ENCODE measurements at places on chromosomes 2 and 18.

GRCh38 chr2:118641711-118642110 is 205.7 kb downstream of the EN1 start:
- DNase-seq = no peak

GRCh38 chr18:76619261-76619620 is 124.2 kb upstream of the ZNF516 start:
- no peak for DNase-seq

DNA sequence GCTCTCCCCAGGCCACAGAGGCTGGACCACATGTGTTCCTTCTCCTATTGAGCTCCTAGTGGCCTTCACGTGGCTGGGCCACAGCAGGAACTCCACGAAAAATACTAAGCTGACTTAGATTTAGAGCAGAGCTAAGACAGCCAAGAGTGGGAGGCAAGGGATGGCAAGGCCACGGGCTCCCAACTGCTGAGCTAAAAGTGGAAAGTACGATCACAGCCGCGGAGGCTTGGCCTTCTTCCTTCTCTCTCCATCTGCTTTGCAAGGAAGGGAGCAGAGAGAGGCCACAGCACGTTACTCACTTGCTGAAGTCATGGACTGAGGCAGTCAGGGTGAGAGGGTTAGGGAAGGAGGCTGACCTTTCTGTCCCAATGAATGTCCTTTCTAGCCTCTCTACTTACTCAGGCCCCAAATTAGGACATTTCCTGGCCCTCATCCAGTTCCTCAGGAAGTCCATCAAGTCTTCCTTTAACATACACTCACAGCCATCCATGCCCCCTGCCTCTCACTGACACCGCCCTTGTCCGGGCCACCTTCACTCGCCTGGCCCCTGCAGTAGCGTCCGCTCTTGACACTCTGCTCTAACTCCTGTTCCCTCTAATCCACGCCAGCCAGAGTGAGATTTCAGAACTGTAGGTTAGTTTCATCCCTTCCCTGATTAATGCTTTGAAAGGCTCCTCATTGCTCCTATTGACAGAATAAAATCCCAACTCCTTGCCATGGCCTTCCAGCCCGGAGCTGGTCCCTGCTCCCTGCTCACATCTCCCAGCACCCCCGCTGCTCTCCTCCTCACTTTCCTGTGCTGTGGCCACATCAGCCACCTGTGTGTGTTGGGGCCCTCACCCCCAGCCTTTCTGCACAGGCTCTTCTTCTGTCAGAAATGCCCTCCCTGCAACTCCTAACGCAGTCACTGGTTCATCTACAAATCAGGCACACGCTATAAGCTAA is 204.2 kb downstream of the CYP26B1 start:
- no peak for DNase-seq

DNA sequence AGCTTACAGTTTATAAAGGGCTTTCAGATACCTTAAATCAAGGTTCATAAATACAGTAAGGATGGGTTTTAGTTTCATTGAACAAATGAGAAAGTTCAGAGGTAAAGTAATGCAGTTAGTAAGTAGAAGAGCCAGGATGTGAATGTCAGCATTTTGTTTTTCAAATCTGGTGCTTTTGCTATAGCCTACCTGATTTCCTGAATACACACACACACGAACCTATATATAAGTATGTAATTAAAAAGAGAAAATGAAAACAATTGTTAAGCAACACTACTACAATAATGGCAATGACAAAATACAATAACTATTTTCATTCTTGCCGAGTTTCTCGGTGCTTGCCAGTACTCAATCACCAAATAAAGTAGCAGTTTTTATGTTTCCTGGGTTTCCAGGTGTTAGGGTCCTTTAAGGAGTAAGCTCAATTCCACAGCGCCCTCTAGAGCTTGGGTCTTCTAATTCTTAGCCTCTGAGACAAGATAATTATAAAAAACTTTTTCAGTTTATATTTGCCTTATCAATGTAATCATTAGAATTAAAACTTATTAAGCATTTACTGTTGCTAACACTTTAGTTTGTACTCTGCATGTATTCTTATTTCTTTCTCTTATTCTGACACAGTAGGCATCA is 512.9 kb upstream of the ACVR2A start:
- no peak for DNase-seq

DNA sequence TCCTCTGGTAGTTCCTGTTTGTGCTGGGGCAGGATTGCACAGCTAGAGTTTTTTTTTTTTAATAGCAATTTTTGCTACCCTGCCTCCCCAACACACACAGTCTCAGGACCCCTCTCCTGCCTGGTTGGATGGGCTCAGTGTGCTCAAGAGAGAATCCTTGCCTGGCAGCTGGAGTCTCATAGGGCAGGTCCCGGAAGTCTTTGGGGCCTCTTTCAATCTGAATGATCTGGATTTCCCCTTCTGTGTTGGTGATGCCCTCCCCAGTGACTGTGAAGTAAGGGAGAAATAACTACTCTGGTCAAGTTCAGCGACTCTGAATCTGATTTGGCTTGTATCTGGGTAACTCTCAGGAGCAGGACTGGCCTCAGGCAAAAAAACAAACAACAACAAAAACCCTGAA is 220.6 kb upstream of the LRRTM1 start:
- no peak for DNase-seq

GRCh38 chr2:223954401-223954800 is 2.9 kb upstream of the MRPL44 start:
- no peak for DNase-seq

DNA sequence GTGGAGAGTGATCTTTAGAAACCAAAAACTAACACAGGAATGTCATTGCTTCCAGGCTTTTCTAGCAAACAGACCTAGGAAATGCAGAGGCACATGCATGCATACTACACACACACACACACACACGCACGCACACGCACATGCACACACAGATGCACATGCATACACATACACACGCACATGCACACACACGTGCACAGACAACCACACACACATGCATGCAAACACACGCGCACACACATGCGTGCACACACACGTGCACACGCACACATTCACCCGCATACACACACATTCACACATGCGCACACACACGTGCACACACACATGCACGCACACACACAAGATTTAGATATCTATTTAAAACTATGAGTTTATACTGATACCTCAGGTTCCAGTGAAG is 379.5 kb downstream of the ZNF516 start:
- DNase-seq = no peak

DNA sequence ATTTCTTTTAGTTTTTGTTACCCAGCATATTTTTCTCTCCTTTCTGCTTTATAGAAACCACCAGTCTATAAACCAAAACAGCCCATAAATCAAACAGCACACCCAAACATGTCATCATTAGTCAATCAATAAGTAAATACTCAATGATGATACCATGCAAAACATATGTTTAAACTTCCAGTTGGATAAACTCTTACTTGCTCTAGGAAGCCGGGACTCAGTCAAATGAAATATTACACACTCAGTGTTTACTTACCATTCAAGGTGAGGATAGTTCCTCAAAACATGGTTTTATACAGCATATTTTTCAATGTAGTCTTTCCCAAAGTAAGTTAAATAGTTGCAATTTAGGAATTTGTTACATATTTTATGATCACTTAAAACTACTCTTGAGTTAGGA is 343.6 kb upstream of the NXPH2 start:
- DNase-seq = no peak

Data from neural crest cell (in vitro differentiated cells).